Stimulated activated CD8-positive, alpha-beta memory T cell treated with anti-CD3 and anti-CD28 coated beads, Interleukin-15, amount 100 ng/mL, for 4 hours (primary cell): ENCODE measurements at places on chromosomes 6 and 20.
A peak's percentile ranks its signal among the peaks of the same experiment; 100 is the strongest.

- DNase-seq: no peak
Observed at GRCh38 chr6:25251426-25251825, 27.7 kb upstream of the CARMIL1 start.

DNA sequence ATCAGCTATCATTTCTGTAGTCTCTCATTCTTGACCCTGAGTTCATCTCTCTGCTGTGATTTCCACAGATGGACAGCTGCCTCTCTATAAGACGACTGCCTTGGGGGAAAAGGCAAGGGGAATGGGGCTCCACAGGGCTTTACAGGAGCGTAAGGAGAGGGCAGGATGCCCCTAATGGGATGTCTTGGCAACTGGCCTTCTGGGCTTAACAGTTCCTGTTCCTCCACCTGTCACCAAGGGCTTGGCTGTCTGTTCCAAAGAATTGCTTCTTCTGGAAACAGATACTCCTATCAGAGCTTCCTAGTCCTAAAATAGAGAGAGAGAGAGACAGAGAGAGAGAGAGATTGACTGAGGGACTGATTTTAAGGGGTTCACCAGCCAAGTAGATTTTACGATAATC lies 181.9 kb downstream of the TMEM200A start:
- DNase-seq: no peak

DNA sequence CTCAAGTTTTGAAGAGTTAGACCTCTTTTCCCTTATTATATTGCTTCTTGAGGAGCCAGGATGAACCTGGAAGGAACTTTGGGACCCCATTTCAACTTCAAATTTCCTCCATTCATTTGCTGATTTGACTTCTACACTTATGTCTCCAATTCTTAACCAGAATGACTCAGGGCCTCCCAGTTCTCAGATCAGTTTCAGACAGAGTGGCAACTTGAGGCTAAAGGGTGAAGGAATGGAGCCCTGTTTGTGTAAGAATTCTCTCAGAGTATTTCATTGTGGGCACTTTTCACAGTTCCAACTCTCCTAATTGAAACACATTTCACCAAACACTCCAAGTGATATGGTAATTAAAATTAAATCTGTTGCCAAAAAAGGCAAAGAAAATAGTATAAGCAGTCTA lies 109.0 kb upstream of the FLRT3 start:
- no peak for DNase-seq

DNA sequence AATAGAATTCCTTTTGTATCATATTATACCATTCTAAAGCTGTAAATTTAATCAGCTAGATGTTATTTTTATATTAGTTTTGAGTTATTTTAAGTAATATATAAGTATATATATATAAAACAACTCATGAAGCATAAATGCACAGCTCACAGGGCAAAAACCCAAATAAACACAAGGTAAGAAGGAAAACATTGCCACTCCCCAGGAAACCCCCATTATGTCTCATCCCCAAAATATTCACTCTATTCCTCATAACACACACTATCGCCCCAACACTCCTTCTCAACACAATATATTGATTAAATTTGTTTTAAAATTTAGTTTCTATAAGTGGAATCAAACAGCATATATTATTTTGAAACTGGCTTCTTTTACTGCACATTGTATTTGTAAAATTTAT lies 98.6 kb upstream of the FAM83B start:
- no peak for DNase-seq

- no peak for DNase-seq
Observed at GRCh38 chr6:43296780-43297497, 1.1 kb upstream of the SLC22A7 start.

DNA sequence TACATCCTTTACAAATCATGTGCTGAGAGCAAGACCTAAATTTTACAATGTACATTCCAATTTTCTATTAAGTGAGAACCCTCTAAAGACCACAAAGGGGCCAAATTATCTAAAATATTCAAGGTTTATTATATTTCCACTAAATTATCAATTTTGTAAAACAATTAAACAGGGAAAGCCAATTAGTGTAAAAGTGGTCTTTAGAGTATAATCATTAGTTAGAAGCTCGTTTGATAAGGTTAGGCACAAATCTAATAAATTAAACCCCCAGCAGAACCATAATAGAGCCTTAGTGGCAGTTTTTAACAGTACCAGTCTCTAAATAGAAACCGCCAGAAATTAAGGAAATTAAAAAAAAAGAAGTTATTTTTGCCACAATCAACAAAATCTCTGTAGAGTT lies 249.1 kb upstream of the MANEA start:
- no peak for DNase-seq

- DNase-seq: no peak
Observed at GRCh38 chr20:11067359-11067758, 393.6 kb upstream of the JAG1 start.

DNA sequence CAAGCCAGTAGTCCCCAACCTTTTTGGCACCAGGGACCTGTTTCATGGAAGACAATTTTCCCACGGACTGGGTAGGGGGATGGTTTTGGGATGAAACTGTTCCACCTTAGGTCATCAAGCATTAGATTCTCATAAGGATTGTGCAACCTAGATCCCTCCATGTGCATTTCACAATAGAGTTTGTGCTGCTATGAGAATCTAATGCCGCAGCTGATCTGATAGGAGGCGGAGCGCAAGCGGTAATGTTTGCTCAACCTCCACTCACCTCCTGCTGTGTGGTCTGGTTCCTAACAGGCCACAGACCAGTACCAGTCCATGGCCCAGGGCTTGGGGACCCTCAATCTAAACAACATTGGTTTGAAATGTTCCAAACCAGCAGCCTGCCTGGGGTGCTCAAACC lies 137.0 kb upstream of the STXBP5 start:
- no peak for DNase-seq

- DNase-seq: no peak
Observed at GRCh38 chr6:161264181-161264580, 9.7 kb downstream of the AGPAT4 start.

DNA sequence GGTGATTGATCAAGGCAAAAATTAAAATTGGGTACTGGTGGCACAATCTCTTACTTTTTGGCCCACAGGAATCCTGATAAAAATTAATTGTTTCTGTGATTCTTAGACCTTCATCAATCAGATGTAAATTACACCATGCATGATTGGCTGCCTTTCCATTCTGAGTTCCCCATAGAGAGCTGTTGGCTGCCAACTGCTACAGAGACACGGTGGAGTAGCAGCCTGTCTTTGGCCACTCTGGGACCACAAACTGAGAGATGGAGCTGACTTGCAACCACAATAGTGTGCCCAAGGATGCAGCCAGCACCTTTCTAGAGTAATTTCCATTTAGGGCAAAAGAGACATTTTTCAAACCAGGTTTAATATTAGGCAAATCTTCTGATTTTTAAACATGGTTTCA lies 274.3 kb upstream of the MMS22L start:
- no peak for DNase-seq

DNA sequence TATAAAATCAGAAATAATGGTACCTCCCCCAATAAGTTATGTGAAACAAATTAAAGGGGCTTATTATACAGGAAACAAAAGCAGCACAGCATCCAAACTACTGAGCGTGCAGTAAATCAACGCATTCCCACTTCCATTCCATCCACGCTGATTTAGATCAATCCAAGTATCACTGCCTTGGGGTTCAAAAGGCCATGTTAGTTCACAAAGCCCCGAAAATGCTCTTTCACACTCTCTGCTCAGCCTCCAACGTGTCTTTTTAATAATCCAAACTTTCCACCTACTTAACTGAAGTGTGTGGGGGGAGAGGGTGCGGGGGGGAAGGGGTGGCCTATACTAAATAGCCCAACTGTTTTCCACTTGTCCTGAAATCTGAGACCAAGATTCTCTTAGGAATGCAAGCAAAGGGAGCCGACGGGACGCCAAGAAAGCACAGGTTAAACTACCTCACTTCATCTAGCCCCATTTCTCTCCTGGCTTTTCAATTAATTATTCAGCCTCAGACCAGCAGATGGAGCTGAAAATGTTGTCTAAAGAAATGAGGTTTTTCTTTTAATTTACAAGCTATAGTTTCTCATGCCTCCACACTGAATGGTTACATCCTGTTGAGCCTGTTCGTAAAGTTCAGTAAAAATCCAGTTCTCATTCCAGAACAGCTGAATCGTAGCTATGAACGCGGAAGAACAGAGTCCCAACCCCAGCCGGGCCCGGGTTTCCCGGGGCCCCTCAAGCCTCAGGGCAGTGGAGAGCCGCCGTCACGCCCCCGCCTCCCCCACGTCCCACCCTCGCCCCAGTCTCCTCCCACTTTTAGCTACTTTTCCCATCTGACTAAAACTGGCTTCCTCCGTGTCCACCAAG lies 1.0 kb upstream of the NXT1 start:
- DNase-seq: peak; percentile 65

GRCh38 chr6:101730954-101731353 lies 337.4 kb downstream of the GRIK2 start:
- DNase-seq: no peak

DNA sequence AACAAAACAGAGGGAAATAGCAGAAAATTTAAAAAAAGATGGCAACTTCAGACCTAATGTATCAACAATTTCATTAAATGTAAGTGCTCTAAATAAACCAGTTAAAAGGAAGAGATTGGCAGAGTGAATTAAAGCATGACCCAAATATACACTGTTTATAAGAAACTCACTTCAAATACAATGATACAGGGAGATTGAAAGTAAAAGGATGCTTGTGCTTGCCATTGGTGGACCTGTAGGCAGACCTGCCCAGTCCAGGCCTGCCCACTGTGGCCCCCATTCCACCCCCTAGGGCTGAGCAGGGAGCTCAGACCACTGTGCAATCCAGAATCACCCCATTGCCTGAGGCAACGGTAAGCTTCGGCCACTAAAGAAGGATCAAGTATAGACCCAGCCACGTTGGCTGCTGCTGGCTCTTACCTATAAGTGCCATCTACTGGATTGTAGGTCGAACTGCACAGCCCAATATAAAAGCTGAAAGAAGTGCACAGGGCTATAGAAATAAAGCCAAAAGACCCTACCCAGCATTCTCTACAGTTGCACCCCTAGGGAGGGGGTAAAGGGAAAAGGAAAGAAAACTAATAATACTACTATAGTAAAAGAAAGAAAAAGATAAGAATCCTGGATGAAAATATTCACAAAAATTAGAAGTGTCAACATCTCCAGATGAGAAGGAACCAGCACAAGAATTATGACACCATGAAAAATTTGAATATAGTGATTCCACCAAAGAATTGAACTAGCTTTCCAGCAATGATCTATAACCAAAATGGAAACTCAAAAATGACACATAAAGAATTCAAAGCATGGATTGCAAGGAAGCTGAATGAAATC lies 36.1 kb downstream of the PSMB1 start:
- peak; percentile 13 for DNase-seq

DNA sequence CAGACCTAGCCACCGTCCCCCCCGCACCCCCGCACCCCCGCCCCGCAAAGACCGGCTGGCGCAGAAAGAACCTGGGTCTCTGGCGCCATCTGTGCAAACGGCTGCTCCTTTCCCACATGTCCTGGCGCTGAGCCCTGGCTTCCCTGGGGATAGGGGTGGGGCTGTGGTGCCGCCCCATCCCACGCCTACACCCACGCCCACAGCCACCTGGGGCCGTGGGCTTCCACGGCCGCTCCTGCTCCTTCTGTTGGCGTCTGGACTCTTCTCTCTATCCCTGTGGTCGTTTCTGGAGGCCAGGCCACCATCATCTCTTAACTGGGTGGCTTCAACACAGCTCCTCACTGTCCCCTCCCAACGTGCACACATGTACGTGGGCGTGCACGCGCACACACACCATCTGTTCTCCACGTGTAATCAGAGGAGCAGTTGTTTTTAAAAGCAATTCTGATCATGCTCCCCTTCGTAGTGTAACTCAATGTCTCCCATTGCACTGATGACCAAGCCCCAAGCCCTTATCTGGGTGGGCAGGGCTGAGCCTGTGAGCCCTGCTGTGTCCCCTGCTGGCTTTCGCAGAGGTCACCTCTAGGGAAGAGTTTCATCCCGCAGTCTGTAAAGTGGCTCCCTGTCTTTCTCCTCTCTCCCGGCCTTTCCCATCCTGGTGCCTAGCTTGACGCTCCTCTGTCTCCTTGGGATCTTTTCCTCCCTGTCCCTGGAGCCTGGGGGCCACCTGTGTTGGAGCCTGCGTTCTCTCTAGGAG lies 31.9 kb upstream of the FAM83D start:
- no peak for DNase-seq

- DNase-seq: no peak
Observed at GRCh38 chr20:3753501-3754275, 13.9 kb downstream of the ADISSP start.

GRCh38 chr6:36956446-36956820 lies 1.9 kb downstream of the PI16 start:
- DNase-seq: no peak

DNA sequence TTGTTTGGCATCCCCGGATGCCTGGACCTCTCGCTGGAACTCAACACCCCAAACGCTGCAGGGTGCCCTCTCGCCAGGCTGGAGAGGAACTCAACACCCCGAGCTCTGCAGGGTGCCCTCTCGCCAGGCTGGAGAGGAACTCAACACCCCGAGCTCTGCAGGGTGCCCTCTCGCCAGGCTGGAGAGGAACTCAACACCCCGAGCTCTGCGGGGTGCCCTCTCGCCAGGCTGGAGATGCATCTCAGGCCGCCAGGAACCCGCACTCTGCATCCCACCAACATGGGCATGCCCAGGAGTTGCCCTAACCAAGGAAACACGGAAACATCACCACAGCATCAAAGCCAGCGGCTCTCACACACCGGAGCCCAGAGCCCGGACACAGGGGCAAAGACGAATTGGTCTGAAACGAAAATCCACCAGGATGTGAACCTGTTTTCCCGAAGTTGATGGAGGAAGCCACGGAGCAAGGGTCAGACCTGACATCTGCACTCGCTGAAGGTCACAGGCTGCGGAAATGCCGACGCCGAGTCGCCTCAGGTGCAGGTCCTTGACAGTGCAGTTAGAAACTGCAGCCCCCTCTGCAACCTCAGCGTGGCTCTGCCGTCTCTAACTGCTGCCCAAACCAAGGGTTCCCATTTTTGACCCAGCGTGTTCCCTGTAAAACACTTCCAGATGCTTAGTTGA lies 37.5 kb downstream of the DLL1 start:
- DNase-seq: no peak

DNA sequence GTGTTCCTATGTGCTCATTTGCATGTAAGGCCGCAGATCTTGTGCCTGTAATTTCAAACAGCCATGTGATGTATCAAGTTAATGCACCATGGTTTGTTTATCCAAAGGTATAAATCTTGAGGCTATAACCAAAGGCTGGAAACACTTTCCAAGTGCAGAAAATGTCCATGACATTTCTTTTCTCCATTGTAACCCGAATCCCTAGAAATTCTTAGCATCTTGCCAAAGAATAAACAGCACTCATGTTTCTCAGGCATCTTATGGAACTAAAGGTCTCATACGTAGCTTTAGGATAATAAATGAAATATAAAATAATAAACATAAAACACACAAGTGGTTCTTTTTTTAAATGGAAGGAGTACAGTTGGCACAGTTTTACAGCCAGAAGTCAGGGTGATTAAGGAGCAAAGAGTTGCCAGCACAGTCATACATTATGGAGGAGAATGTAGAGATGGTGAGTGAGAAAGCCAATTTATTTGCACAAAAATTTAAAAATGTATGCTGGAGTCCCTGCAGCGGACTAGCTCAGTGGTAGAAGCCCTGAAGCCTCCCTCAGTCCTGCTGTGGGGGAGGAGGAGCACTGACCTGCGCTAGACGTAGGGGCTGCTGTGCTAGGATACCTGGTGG lies 18.0 kb downstream of the CDH26 start:
- DNase-seq: no peak

GRCh38 chr6:78966542-78966941 lies 99.2 kb downstream of the IRAK1BP1 start:
- DNase-seq: no peak

- no peak for DNase-seq
Observed at GRCh38 chr6:36929152-36929551, 25.4 kb upstream of the PI16 start.
